Testis (tissue), 5 donors: ENCODE measurements at places on chromosomes 11 and 22.
A peak's percentile ranks its signal among the peaks of the same experiment; 100 is the strongest.

GRCh38 chr11:134755535-134755934 lies 343.5 kb upstream of the B3GAT1 start:
- no peak overlapping the region for H3K27ac ChIP-seq
- H3K4me3 ChIP-seq = no peak overlapping the region
- no peak for DNase-seq
- peaks cover 3% of the 10 kb centered on the region for H3K4me1 ChIP-seq

DNA sequence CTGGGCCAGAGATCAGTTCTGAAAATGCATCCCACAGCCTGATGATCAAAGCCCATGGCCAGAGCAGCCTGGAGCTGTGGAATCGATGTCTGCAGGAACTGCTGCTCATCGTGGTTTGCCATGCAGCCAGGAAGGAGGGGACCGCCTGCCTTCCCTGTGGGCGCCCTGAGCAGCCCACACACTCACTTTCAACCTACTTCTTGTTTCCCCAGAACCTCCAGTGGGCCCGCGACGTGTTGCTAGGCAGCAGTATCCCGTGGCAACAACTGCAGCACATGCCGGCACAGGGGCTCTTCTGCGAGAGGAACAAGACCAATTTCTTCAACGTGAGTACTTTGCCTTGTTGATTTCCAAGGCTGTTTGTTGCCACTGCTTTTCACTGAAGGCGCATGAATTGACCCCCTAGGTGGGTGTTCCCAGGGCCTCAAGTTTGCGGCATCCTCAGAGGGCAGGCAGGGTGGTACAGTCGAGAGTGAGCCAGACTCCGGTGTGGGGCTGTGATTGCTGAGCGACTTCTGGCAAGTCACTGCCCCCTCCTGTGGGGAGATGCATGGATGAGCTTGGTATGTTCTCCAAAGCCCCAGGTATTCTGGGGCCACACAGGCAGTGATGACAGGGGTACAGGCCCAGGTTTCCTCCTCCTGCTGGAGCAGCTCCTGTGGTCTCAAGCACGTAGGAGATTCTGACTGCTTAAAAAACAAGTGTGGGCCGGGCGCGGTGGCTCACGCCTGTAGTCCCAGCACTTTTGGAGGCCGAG lies 47.0 kb upstream of the SUSD2 start:
- H3K36me3 ChIP-seq = no peaks in the 10 kb centered on the region
- H3K4me1 ChIP-seq = peaks cover 11% of the 10 kb centered on the region
- no peak overlapping the region for H3K27ac ChIP-seq
- no peaks in the 10 kb centered on the region for H3K27me3 ChIP-seq
- peak; percentile 63 for DNase-seq

DNA sequence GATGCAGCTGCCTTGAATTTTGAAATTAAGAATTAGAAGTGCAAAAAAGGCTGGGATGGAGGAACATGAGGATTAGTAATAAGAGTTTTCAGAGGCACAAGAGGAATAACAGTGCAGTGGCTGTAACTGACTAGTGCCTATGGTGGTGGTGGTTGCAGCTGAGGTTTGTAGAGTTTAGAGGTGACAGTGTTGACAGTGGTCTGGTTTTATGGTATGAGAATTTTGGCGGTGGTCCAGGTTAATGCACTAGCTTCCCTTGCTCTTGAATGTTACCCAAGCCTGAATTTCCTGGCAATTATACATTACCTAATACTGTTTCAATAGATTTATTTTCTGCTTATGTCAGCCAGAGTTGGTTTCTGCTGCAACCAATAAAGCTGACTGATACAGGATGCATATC lies 112.8 kb upstream of the C11orf87 start:
- H3K4me3 ChIP-seq = no peak overlapping the region
- DNase-seq = no peak
- H3K27me3 ChIP-seq = no peaks in the 10 kb centered on the region
- H3K36me3 ChIP-seq = no peaks in the 10 kb centered on the region
- no peaks in the 10 kb centered on the region for H3K4me1 ChIP-seq

GRCh38 chr11:11931461-11932055 lies 76.9 kb downstream of the DKK3 start:
- no peak overlapping the region for H3K27ac ChIP-seq
- H3K36me3 ChIP-seq = no peaks in the 10 kb centered on the region
- H3K4me3 ChIP-seq = no peak overlapping the region
- no peaks in the 10 kb centered on the region for H3K27me3 ChIP-seq

- H3K4me1 ChIP-seq = peaks cover 49% of the 10 kb centered on the region
- H3K36me3 ChIP-seq = no peaks in the 10 kb centered on the region
- peak overlapping the region; percentile 91 for H3K27ac ChIP-seq
- H3K4me3 ChIP-seq = peak overlapping the region; percentile 56
- DNase-seq = peak; percentile 66
Measured at GRCh38 chr22:38317995-38318715, 922 bp upstream of the CSNK1E start.

GRCh38 chr11:120827198-120827597 lies 196.7 kb upstream of the TBCEL start:
- DNase-seq = no peak
- no peaks in the 10 kb centered on the region for H3K4me1 ChIP-seq
- H3K36me3 ChIP-seq = no peaks in the 10 kb centered on the region
- no peaks in the 10 kb centered on the region for H3K27me3 ChIP-seq
- H3K27ac ChIP-seq = no peak overlapping the region

- no peaks in the 10 kb centered on the region for H3K27me3 ChIP-seq
- H3K4me1 ChIP-seq = no peaks in the 10 kb centered on the region
- no peak for DNase-seq
- H3K36me3 ChIP-seq = no peaks in the 10 kb centered on the region
- H3K27ac ChIP-seq = no peak overlapping the region
- H3K4me3 ChIP-seq = no peak overlapping the region
Measured at GRCh38 chr22:25666308-25666707, 75.7 kb upstream of the MYO18B start.

DNA sequence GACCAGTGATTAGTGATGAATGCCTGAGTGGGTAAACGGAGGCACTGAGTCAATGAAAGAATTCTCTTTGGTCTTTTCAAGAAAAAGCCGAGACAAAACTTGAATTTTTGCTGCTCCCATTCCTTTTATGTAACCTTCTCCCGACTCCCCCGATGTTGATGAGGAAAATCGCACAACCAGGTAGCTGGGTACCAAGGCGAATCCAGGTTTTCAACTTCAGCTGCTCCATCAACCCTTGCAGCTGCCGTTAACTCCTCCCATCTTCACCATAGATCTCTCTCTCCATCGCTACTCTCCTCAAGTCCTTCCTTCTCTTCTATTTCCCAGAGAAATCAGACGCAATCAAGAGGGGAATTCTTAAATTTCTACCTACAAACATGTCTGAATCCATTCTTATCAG lies 611 bp upstream of the USP2 start:
- H3K27ac ChIP-seq = no peak overlapping the region
- no peaks in the 10 kb centered on the region for H3K36me3 ChIP-seq
- H3K4me1 ChIP-seq = peaks cover 5% of the 10 kb centered on the region

- H3K36me3 ChIP-seq = no peaks in the 10 kb centered on the region
- no peak overlapping the region for H3K4me3 ChIP-seq
- no peak for DNase-seq
- no peak overlapping the region for H3K27ac ChIP-seq
- H3K4me1 ChIP-seq = no peaks in the 10 kb centered on the region
Measured at GRCh38 chr11:70477609-70478008, 79.3 kb downstream of the CTTN start.

DNA sequence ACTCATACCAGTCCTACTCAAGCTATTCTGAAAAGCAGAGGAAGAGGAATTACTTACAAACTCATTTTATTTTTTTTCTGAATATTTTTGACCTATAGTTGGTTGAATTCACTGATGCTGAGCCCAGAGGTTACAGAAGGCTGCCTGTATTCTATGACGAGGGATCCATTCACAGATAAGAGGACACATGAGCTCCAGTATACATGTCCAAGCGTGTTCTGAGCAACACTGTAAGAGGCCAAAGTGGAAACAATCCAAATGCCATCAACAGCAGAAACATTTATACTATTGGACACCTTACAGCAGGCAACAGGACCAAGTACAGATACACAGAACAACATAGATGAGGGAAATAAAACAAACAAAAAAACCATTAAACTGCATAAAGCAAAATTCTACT lies 10.3 kb downstream of the KDM4E start:
- H3K4me3 ChIP-seq = no peak overlapping the region
- H3K27me3 ChIP-seq = no peaks in the 10 kb centered on the region
- H3K27ac ChIP-seq = no peak overlapping the region
- DNase-seq = no peak
- no peaks in the 10 kb centered on the region for H3K4me1 ChIP-seq
- no peaks in the 10 kb centered on the region for H3K36me3 ChIP-seq

GRCh38 chr11:44983786-44984185 lies 33.1 kb upstream of the TP53I11 start:
- H3K36me3 ChIP-seq = no peaks in the 10 kb centered on the region
- DNase-seq = no peak
- H3K27me3 ChIP-seq = no peaks in the 10 kb centered on the region
- H3K4me1 ChIP-seq = no peaks in the 10 kb centered on the region
- H3K27ac ChIP-seq = no peak overlapping the region

DNA sequence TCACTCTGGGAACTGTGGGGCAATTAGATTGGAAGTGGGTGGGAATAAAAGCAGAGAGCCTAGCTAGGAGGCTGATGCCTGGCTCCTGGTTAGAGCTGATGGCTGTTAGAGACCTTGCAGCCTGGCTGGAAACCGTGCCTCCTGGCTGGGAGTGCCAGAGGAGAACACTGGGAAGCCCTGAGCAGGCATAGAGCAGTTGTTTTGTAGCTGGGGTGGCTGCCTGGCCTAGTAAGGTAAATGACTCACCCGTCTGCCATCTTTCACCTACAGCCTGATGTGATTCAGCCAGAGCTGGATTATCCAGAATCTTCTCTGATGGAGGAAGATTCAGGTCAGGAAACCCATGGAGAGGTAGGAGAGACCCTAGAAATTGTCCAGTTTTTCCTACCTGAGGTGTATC lies 6.1 kb downstream of the UQCR10 start:
- H3K36me3 ChIP-seq = no peaks in the 10 kb centered on the region
- no peaks in the 10 kb centered on the region for H3K27me3 ChIP-seq
- no peak overlapping the region for H3K27ac ChIP-seq
- DNase-seq = no peak
- H3K4me3 ChIP-seq = no peak overlapping the region
